ENCODE measurements at places on chromosomes 7 and 10. TPM values are rescaled to one million over a fixed set of nuclear protein-coding genes. Genes with fewer than 3 reads are reported as not detected.

- no peak for DNase-seq
These were observed 82.0 kb downstream of the BMS1 start for GRCh38 chr10:42864575-42864974.

- peak; percentile 85 for DNase-seq
These were observed 148.2 kb downstream of the CELF2 start for GRCh38 chr10:11165591-11166543.

DNA sequence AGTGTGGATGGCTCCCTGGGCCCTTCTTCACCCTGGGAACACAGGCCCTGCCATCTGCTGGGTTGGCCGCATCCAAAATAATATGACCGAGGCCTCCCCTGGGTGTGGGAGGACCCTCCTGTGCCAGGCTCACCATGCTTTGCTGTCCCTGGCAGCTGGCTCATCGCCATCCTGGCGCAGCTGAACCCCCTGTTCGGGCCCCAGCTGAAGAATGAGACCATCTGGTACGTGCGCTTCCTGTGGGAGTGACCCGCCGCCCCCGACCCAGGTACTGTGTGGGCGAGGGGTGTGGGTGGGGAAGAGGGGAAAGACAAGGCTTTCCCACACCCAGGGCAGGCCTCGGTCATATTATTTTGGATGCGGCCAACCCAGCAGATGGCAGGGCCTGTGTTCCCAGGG is 4.8 kb downstream of the ATP6V0E2 start:
- DNase-seq, result no peak

- no peak for DNase-seq
These were observed 108.7 kb downstream of the TBXAS1 start for GRCh38 chr7:139937715-139938114.

GRCh38 chr10:98267069-98267893 is 713 bp downstream of the LOXL4 start:
- no peak for DNase-seq

DNA sequence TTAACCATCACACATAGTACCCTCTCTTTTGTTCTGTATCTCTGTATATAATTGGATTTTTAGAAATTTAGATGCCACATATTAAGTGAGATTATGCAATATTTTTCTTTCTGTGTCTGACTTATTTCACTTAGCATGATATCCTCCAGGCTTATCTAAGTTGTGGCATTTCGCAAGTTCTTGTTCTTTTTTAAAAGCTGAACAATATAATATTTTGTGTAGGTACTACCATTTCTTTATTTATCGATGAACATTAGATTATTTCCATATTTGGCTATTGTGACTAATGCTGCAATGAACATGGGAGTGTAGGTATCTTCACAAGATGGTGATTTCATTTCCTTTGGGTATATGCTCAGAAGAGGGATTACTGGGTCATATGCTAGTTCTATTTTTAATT is 295.0 kb downstream of the SUGCT start:
- DNase-seq, result no peak

The TBXAS1 gene
- total RNA-seq, result 5.1 TPM

The NPC1L1 gene
- total RNA-seq, result not detected
